ENCODE measurements at places on chromosomes 4 and X.

DNA sequence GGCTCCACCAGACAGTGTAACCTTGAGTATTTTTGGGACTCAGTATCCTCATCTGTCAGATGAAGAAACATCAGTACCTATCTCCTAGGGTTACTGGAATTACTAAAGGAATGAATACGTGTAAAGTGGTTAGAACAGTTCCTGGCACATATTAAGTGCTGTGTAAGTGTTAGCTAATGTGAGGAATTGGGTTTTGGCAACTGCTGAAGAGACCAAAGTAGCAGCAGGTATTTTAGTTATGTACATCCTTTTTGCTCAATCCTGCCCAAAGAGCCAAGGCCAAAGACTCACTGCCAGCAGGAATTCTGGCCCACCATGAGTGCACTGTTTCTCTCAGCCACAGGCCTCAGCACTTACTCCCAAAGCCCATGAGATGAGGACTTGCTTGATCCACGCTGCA, 16.7 kb upstream of the MCF2 start:
- DNase-seq = no peak

GRCh38 chr4:5774416-5775036, 63.5 kb downstream of the EVC start:
- DNase-seq = no peak

DNA sequence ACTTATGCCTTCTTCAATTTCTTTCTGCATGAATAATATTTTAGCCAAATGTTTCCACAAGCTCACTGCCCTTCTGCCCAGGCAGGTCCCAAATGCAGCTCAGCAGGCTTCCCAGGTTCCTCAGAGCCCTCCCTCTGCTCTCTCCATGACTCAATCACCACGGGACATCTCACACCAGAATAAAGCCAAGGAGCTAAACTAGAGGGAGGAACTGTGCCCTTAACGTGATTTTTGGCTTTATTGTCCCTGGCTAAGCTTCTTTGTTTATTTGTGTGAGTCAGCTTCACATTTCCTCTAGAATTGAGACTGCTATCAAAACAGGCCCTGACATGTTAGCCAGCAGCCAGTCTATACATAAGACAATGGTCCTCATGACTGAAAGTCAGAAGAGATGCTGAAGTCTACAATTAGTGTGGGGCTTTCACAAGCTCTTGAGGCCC, 186.4 kb upstream of the GALNT7 start:
- peak; percentile 14 for DNase-seq

DNA sequence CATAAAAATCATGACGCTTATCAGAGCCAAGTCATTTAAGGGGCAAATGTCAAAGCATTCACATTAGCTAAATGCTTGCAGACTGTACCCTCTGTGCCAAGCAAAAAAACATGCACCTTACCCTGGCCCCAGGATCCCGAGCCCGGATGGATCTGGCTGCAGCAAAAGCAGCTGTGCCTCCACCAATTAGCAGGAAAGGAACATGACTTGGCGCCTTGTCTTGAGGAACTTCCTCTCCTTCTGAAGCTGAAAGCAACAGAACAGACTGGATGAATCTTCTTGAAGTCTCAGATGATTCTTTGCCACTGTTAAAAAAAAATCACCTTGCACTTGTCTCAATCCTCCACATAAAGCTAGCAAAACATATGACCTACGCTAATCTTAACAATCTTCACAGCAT, 18.0 kb downstream of the AIFM1 start:
- DNase-seq = no peak

DNA sequence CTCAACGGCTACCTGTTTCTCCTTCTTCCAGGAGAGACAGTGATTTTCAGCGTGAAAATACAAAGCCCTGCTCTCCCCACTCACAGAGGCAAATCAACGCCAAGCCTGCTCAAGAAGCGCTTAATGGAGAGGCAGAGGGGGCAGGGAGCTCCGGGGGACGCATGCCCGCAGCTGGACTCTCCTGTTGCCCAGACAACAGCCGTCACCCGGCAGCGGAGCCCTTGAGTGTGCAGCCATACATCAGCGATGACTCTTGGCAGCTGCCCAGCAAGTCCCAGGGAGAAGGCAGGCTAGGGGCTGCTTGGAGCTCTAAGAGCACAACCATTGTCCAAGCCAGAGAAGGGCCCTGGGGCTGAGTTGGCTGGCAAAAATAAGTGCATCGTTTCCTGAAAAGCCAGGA, 71.0 kb upstream of the AFAP1 start:
- DNase-seq = peak; percentile 84

DNA sequence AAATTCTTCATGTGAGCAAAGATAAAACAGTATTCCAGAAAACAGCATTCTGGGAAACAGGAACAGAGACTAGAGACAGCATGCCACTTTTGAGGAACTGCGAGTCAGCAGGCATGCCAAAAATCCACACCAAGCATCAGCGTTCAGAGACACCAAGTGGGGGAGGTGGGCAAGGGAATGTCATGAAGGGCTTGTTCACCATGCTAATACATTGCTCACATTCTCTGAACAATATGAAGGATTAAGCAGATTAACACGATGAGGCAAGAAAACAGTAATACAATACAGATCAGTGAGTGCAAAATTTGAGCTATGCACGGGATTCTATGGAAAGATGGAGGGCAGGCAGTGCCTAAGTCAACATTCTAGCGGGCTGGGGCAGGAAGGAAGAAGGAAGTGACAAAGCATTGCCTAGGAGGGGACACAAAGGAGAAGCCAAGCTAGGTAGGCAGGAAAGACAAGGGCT, 278.3 kb downstream of the FBXW7 start:
- peak; percentile 85 for DNase-seq

DNA sequence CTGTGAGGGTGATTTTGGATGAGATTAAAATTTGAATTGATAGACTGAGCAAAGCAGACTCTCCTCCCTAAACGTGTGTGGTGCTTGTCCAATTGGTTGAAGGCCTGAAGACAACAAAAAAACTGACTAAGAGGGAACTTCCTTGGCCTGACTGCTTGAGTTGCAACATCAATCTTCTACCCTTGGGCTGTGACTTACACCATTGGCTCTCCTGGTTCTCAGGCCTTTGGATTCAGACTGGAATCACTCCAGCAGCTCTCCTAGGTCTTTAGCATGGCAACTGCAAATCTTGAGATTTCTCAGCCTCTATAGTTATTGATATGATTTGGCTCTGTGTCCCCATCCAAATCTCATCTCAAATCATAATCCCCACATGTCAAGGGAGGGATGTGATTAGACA, 49.7 kb upstream of the IGFBP7 start:
- DNase-seq = no peak

DNA sequence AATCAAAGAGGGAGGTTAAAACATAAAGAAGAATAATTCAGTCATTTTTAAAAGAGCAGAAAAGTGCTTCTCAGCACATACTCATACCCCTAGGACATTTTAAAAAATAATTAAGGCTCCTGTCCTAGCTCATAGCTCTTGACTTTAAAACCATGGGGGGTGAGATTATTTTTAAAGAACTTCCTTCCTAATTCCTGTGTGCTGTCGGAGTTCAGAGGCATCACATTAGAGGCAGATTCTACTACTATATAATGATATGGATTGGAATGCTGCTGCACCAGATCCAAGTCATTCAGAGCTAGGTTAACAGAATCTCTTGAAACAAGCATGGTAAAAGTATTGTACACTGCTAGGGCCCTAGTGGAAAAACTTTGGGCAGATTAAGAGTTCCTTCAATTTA, 456.5 kb upstream of the ADGRL3 start:
- DNase-seq = no peak

DNA sequence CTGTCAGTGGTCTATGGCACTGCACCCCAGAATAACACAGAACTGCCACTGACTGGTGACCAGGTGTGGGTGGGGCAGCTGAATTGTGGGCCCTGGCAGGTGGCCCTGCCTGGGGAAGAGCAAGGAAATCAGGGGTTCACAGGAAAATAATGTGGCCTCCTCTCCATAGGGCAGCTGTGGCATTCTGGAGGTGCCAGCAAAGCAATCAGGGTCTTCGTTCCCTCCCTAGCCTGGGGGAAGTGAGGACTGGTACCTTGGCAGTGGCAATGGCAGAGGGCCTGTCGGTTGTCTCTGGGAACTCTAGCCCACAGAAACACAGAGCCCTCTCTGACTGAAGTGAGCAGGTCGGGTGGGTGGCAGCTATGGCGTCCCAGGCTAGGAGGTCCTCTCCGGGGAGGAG, 223.0 kb downstream of the GRIA2 start:
- no peak for DNase-seq

DNA sequence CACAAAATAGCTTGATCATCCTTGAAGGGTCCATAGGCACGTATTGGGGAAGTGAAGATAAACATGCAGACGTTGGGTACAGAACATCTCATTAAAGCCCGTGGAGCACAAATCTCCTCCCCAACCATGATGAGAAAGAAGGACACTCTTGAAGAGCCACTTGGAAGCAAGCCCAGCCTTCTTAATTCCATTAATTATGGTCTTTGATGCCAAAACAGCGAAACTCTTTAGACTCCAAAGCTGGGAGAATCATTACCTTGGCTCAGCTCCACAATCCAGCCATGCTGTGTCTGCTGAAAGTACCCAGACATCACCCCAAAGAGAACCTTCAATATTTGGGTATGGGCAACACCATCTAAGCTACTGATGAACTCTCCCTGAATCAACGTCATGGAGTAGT, 169.0 kb upstream of the MBNL3 start:
- no peak for DNase-seq

Data from HAP-1 (cell line).